GM19239 (cell line): ENCODE measurements at places on chromosomes 5 and 9.

DNA sequence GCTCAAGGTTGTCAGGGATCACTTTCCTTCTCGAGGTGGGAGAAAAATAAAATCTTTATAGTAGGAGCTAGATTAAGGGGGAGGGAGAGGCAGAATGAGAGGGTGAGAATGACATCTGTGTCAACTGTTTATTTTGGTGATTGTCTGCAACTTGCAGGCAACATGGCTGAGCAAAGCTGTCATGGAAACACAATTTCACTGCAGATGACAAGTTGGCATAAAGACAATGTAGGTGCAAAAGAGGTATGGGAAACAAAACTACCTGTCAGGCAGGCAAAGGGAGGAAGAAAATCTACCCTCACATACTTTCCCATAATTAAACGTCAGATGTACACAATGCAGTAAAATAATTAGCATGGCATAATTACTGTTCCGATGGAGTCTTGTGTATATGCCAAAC lies 167.4 kb downstream of the SLIT3 start:
- DNase-seq: no peak

GRCh38 chr5:115487168-115487567 lies 57.4 kb downstream of the FEM1C start:
- DNase-seq: no peak

GRCh38 chr5:172234031-172234430 lies 40.1 kb downstream of the EFCAB9 start:
- no peak for DNase-seq

DNA sequence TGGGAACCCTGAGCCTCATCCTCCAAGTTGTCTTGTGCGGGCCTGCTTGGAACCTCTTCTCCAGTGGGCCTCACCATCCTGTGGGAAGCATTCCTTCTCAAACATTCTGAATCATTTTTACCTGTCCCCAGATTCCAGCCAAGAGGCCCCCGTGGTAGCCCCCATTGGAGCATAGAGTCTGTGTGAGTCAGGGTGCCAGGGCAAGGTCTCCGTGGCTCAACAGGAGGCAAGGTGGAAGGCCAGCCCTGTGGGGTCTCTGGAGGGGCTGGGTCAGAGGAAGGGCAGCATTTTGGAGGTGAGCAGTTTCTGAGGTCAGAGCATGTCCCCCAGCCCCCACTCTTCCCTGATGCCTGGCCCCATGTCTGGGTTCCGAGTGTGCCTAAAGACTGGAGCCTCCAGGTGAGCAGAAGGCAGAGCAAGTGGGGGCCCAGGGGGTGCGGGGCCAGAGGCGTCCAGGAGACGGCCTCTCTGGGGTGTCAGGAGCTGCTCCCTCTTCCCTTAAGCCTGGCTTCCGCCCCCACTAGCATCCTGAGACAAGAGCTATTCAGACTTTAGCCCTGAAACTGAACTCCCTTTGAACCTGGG lies 2.1 kb downstream of the CACNA1B start:
- no peak for DNase-seq

- no peak for DNase-seq
Observed at GRCh38 chr5:37859805-37860204, 20.0 kb upstream of the GDNF start.

GRCh38 chr5:5430136-5430535 lies 7.7 kb downstream of the ICE1 start:
- DNase-seq: no peak

DNA sequence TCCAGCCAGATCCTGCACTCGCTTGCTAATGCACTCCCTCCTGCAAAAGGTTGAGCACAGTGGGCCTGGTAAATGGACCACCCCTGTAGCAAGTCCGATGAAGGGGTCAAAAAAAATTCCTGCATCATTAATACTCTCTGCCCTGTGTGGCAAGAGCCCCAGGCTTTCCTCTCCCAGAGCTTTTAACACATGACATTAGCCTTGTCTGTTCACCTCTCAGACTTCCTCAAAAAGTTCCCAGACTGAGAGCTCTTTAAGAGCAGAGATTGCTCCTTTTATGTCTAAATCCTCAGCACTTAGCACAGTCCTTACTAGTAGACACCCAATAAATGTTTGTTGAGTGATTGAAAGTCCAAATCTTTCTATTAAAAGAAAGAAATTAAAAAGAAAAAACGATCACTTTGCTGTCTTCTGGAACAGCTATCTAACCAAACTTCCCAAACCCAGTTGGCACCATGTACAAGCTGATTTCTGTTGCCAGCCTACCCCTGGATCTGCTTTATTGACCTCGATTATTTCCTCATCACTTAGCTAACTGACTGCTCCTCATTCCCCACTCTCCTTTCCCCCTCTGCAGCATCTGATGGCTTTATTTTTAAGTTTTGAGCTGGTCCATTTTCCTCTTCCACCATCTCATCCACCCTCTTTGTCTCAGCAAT lies 209.8 kb downstream of the ENC1 start:
- no peak for DNase-seq

GRCh38 chr5:16234598-16234997 lies 55.0 kb upstream of the MARCHF11 start:
- DNase-seq: no peak

DNA sequence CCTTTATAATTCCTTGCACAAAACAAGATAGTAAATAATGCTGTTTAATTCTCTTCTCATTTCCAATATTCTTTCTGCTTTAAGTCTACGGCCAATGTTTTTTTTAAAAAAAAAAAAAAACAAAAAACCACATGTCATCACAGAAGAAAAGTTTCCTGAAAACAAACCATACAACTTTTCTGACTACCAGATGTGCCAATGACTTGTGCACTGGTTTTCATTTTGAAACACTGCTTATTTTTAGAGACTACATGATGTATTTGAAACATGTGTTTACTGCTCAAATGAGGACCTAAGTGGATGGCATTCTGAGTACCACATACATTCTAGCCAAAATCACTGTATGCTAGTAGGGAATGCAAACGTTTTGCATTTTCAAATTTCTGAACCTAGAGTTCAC lies 167.9 kb downstream of the GLIS3 start:
- DNase-seq: no peak

- no peak for DNase-seq
Observed at GRCh38 chr9:125534971-125535701, 171.9 kb downstream of the MAPKAP1 start.

DNA sequence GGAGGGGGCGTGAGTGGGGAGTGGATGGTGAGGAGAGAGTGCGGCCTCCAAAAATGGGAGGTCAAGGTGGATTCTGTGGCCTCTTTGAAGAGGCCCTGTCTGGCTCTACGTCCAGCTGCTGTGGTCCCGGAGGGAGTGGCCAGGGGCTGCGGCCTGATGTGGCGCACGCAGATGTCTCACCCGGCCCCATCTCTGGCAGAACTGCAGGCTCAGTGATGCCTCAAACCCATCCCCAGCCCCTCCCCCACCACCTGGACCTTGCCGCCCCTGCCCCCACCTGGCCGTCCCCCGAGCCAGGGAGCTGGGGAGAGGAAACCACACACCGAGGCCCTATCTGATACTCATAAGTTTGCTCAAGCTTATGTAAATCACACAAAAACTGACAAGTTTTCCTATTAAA lies 267.6 kb downstream of the PBX3 start:
- DNase-seq: no peak

DNA sequence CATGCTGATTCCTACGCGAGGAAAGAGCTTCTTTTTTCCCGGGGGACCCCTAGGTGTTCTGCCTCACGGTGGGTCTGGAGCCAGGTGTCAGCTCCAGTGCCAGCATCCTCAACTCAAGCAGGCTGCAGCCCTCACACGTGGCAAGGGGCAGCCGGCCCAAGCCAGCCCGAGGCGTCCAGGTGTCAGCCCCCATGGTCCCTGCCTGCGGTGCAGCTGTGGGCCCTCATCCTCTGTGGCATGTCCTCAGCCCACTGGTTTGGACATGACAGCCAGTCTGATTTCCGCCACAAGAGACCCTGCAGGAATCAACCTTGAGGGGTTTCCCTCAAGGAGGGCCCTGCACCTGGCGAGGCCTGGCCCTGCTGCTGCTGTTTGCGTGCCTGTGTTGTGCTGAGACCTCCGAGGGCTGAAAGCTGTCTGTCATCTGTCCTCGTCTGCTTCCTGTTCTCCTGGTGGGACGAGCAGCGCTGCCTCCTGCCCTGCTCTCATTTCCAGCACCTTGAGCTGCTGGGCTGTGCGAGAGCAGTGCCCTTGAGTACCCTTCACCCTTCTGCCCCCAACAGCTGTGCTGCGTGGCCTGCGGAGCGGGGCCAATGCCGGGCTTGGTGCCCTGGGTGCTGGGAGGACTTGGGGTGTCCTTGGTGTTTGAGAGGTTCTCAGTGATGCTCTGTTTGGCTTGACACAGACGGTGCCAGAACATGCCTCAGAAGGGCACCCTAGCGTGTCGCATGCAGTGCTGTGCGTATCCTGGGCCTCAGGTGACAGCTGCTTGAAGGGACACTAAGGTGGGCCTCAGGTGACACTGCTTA lies 137.6 kb downstream of the CACNA1B start:
- no peak for DNase-seq

GRCh38 chr5:125148706-125149105 lies 402.3 kb upstream of the ZNF608 start:
- DNase-seq: no peak

GRCh38 chr5:53915120-53915519 lies 354.7 kb downstream of the NDUFS4 start:
- no peak for DNase-seq

GRCh38 chr9:129583308-129584038 lies 37.4 kb downstream of the C9orf50 start:
- DNase-seq: no peak

- DNase-seq: no peak
Observed at GRCh38 chr9:130288926-130289690, 23.5 kb downstream of the HMCN2 start.

GRCh38 chr9:97771641-97772040 lies 74.5 kb upstream of the XPA start:
- DNase-seq: no peak
